ENCODE measurements at places on chromosomes 5 and 9.

GRCh38 chr9:134540276-134541096 lies 101.1 kb upstream of the COL5A1 start:
- no peak for DNase-seq

- no peak for DNase-seq
These were observed 581.3 kb downstream of the PDE4D start for GRCh38 chr5:59312223-59312622.

DNA sequence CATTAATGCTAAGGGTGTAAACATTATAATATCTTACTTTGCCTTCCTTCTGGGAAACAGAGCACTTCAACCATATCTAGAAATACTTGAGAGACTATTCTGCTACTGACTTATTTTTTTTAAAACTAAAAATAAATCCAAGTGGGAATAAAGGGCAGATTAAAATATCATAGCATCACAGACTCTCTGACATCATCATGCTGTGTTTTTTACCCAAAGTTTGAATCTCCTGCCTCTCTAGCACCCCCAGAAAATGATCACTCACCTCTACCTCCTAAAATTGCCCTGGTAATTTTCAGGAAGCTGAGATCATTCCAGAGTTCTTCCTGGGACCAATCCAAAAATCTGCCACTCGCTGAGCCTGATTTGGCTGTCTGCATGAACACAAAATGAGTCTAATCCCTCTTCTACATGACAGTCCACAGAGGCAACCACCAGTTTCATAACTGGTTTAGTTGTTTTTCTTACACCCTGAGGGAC lies 813.8 kb upstream of the DMAC1 start:
- DNase-seq = no peak

DNA sequence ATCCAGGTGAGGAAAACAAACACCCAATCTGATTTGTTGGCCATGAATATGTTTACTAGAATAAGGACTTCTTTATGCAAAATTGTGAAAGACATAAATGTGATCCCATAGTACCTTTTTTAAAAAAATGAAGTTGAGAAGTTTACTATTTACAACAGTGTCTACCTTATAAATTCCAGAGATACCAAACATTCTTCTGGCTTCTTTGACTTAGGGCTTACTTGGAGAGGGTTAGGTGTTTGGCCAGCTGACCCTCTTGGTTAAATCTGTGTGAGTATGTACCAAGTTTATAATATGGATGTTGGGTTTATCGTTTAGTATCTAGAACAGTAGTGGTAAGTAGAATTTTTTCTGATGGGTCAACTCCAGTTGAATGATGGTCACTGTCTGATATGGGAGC lies 212.3 kb downstream of the DOCK8 start:
- no peak for DNase-seq

- no peak for DNase-seq
These were observed 11.4 kb upstream of the NRARP start for GRCh38 chr9:137313326-137313936.

DNA sequence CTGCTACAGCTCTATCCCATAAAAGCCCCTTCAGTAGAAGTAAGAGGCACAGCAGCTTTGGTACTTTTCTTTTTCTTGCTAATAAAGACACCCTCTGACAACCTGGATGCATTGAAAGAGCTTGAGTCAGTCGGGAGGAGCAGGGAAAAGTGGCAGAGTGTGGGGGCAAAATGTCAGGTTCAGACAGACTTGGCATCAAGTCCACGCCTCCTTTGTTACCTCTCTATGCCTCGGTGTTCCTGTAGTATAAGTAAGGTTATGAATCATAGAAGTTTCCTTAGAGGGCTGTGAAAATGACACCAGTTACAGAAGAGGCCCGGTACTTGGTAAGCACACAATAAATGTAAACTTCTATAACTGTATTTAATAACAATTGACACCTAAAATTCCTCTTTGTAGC lies 133.9 kb downstream of the ESM1 start:
- DNase-seq = no peak

- peak; percentile 75 for DNase-seq
These were observed 63.7 kb upstream of the PPP2CA start for GRCh38 chr5:134289509-134290113.

GRCh38 chr5:67268231-67269021 lies 71.8 kb upstream of the CD180 start:
- peak; percentile 26 for DNase-seq

- DNase-seq = peak; percentile 66
These were observed 1.2 kb upstream of the INSL6 start for GRCh38 chr9:5186416-5187169.

DNA sequence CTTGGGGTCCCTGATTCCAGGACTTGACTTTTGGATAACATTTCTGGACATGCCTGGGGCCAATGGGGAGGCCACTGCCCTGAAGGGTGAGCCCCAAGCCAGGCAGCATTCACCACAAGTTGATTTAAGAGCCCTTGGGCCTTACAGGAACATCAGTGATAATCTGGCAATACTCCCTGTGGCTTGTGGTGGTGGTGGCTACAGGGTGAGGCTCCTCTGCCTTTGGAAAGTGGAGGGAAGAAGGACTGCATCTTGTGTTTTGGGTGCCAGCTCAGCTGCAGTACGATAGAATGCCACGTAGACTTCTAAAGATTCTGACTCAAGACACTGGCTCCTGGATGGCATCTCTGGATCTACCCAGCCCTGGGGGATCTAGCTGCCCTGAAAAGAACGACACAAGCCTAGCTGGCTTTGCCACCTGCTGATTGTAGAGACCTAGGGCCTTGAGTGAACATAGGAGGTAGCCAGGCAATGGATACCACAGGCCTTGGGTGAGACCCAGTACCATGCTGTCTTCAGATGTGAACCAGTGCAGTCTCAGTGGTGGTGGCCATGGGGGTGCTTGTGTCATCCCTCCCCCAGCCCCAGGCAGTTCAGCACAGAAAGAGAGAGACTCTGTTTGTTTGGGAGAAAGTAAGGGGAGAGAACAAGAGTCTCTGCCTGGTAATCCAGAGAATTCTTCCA lies 79.0 kb upstream of the DAP start:
- no peak for DNase-seq

DNA sequence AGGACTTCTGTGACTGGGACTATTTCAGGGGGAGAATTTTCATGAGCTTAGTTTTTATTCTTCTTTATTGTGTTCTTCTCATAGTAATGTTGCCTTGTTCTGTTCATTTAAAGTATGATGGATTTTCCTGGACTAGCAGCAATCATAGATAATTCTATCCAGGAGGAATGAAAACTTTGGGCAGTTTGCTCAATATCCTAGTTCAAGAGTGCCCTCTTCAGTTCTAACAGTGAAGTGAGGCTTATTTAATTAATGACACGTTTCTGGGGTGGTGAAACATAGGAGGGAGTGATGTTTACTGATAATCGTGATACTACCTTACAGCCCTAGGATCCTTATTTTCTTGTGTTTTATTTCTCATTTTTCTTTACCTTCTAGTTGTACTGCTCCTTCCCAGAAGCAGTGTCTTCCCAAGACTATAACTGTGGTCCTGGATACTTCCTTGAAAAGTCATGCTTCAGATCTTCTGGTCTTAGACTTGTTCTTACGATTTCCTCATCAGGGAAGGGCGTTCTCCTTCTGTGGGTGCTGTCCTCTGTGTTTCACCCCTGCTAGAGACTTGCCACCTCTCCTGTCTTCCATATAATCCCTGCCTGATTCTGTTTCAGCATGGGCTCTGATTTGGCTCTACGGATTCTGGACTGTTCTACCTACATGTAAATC lies 57.4 kb downstream of the CFAP95 start:
- peak; percentile 35 for DNase-seq

DNA sequence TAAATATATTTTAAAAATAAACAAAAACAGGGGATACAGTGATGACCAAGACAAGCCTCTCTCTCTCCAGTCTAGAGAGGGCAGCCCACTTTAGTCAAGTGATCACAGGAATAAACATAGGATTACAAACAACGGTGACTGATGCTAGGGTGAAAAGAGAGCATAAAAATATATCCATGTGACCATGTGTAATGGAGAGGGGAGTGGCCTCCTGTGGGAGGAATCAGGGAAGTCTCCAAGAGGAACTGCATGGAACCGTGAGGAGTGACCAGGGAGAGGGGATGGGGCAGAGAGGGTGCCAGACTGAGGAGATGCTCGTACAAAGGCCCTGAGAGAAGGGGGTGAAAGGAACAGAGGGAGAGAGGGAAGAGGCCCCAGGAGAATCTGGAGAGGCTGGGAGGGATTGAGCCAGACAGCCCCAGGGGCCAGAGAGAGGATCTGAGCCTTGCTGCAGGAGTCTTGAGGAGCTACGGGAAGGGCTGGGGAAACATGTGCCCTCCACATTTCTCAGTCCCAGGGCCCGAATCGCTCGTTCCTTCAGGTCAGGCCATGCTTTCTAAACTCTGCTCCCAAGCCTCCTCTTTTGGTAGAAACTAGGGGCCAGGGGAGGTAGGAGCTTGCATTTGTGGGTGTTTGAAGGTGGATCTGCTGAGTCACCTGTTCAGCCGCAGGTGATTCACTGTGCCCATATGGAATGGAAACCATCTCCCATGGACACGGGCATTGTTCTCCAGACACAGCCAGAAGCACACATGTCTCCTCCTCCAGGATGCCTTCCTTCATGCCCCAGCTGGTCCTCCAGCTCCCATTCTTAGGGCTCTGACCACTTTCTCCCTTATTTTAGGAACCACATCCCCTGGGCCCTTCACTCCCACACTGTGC lies 63.8 kb downstream of the PAX5 start:
- no peak for DNase-seq

- DNase-seq = no peak
These were observed 251.8 kb upstream of the POU5F2 start for GRCh38 chr5:93993161-93993560.

DNA sequence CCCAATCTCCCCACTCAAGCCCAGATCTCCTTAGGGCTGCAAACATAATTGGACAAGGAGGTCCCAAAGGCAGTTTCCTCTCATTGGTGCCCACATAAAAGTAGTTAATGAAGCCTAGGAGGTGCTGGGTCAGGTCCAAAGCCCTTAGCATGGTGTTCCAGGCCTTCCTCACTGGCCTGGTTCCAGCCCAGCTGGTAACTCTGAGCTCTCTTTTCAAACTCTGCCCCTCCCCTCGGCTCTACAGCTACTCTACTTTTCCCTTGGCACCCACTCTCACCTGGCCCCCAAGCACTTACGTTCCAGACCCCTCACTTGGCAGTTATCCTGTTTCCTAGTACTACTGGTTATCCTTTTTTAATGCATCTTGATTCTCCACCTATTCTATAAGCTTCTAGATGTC lies 9.9 kb downstream of the SEPTIN8 start:
- no peak for DNase-seq

GRCh38 chr5:52638732-52639131 lies 149.0 kb upstream of the ITGA1 start:
- no peak for DNase-seq

- DNase-seq = no peak
These were observed 150.6 kb downstream of the ERCC6L2 start for GRCh38 chr9:96025995-96026602.

DNA sequence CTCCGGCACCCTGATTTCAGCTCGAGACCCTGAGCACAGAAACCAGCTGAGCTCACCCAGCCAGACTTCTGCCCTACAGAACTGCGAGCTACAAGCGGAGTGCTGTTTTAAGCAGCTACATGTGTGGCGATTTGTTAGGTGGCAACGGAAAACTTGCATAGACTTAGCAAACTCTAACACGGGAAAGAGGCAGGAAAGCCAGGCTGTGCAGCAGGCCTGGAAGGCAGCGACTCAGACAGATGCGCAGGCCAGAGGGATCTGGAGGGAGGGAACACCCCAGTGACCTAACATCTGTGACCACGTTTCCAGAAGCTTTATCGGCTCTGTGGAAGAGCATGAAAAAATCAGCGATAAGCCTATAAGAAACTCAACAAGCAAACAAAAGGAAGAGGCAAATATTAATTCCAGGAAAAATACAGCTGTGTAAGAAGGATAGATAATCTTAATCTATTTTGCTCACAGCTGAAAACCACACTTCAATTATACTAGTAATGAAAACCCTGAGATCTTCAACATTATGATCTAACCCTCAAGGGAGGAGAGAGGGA lies 11.0 kb downstream of the UBAC1 start:
- DNase-seq = no peak

GRCh38 chr5:89871906-89872305 lies 537.6 kb downstream of the CETN3 start:
- no peak for DNase-seq

GRCh38 chr5:143142596-143143435 lies 260.7 kb downstream of the NR3C1 start:
- no peak for DNase-seq

- no peak for DNase-seq
These were observed 1896.9 kb upstream of the CDH6 start for GRCh38 chr5:29296548-29296947.

DNA sequence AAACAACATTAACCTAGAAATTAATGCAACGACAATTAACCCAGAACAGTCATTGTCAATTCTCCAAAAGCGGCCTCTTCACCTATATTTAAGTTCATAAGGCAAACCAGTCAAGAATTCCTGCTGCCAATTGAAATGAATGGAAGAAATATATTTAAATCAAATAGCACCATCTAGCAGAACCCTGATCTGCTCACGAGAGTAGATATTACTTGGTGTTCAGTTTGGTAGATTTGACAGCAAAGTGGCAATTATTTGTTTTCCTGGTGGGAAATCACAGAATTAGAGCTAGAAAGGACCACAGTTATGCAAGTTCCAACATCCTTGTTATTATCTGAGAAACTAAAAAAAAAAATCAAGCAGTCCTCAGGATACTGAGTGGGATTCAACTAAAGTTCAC lies 2.3 kb downstream of the SSBP2 start:
- DNase-seq = no peak

DNA sequence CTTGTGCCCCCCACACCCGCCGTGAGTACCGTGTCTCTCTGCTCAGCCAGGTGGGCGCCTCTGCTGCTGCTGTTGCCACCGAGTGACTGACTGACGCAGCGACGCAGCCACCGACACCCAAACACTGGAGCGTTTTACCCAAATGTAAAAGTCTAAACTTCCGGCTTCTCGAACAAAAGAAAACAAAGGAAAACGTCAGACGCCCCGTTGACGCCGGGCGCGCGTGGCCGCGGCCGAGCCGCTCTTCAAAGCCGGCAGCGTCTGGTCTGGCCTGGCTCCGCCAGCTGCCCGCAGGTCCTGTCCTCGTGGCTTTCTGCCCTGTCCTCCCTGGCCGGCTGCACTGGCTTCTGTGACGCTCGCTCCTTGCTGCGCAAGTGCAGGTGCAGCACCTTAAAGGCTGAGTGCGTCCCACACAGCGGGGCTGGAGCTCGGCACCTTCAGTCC lies 41.4 kb upstream of the CLPTM1L start:
- DNase-seq = no peak

DNA sequence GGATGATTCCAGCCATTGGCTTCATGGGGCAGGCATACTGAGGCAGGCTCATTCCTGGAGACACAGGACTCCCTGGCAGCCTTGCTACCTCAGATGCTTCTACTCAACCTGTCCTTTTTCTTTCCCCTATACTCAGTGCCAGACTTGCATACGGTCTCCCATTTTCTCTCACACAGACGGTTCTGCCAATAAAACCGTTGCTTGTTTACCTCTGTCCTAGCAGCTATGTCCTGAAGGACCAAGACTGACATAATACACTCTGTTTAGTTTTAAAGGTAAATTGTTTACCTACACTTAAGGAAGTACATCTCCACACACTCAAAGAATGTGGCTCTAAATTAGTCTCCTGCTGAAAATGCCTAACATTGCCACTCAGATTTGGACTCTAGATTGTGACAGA lies 151.0 kb upstream of the RFX3 start:
- DNase-seq = no peak
